ENCODE measurements at places on chromosomes 1 and 21.
A peak's percentile ranks its signal among the peaks of the same experiment; 100 is the strongest.

GRCh38 chr21:34933609-34934335 is 115.3 kb downstream of the RUNX1 start:
- DNase-seq: peak; percentile 60

GRCh38 chr1:78587211-78587610 is 33.0 kb upstream of the IFI44L start:
- DNase-seq: no peak

GRCh38 chr21:8994640-8995511 is 1526.5 kb upstream of the TPTE start:
- DNase-seq: no peak

- no peak for DNase-seq
Observed at GRCh38 chr1:43272161-43272560, 2.4 kb downstream of the TMEM125 start.

DNA sequence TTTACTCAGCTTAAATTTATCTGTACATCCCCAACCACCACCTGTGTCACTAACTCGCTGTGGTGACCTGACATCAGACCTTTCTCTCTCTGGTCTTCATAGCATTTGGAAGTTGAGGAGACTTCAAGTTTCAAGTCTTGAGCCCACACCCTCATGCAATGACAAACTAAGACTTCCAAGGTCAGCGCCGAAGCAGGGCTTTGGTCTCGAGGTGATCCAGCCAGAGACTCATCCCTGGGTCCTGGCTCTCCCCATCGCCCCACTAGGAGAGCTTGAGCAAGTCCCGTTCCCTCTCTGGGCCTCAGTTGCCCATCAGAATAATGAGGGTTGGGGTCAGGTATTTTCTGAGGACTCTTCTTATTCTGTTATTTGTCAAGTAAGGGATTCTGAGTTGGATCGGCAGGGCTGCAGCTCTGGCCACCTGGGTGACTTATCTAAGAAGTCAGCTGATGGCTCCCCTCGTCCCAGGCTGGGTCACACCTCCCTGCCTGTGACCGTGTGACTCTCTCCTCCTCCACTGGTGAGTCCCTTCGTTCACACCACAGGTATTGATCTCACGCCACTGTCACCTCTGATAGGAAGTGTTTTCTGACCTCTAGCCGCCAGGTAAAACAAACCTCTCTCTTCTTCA is 143.7 kb upstream of the RUNX3 start:
- DNase-seq: no peak

DNA sequence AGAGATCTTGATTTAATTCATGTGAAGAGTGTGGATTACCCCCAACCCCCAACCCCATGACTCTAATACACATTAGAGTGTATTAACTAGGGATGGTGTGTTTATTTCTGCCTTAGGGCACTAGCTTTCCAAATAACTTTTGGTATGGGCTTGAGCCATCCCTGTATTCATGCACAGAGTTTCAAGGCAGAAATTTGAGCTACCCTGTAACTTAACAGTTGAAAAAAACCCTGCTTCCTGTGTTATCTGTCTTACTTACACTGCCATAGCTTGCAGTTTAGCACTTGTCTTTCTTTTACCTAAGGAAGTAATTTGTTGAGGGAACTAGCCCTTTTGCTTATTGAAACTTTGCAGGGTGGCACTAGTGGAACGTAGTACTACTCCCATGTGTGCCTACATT is 6.3 kb downstream of the SRSF11 start:
- no peak for DNase-seq

GRCh38 chr1:61244114-61244513 is 161.8 kb downstream of the NFIA start:
- no peak for DNase-seq

GRCh38 chr1:220776254-220776653 is 10.5 kb upstream of the MTARC1 start:
- no peak for DNase-seq

DNA sequence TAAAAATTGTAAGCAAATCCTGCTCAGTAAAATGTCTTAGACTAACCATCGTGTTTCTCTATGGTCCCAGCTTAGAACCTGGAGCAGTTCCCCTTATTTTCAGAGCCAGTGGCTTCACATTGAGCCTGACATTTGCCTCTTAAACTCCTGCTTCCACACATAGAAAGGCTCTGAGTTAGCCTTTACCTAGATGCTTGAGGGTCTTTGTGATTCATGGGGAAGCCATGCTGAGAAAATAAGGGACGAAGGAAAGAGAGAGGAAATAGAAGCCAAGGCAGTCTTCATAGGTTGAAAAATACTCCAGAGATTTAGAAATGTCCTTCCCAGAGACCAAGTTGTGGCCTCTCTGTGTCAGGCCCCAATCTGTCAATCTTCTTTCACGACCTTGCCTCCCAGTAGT is 16.1 kb upstream of the RBBP5 start:
- no peak for DNase-seq

GRCh38 chr1:172019976-172020375 is 178.7 kb downstream of the DNM3 start:
- DNase-seq: no peak

GRCh38 chr1:172180501-172181285 is 239.8 kb upstream of the C1orf105 start:
- DNase-seq: peak; percentile 58

- no peak for DNase-seq
Observed at GRCh38 chr21:33433425-33434114, 30.4 kb downstream of the IFNGR2 start.

- DNase-seq: no peak
Observed at GRCh38 chr1:86858524-86859261, 55.2 kb downstream of the SELENOF start.

GRCh38 chr1:60978421-60979357 is 103.7 kb upstream of the NFIA start:
- peak; percentile 20 for DNase-seq

DNA sequence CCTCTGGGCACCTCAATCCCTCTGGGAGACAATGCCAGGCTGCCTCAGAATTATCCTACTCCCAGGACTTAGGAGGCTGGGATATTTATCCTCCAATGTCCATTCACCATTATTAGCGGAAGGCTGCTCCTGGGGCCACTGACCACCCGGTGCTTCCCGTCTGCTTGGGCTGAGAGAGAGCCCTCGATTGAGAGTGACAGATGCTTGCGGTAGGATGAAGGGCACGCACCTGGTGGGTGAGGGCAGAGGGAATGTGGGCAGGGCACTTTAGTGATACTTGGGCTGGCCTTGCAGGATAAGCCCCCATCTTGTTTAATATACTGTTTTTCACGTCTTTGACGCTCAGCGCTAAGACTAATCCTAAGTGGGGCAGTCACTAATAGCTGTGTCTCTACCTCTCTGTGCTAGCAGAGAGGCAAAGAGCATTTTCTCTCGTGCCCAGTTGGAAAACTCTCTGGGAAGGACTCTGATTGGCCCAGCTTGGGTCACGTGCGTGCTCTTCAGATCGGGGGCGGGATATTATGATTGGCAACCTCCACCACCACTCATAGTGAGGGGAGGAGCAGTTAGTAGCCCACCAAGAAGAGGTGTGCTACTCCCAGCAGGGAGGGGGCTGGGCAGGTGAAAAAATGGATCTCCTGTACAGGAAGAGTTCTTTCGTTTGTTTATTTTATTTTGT is 10.6 kb upstream of the PARS2 start:
- DNase-seq: no peak

- peak; percentile 80 for DNase-seq
Observed at GRCh38 chr1:184386312-184387068, at the start of gene C1orf21. Gene C1orf21 (plus strand): TSS chr1:184387029. CDS start chr1:184477510, 90,481 bp downstream.

DNA sequence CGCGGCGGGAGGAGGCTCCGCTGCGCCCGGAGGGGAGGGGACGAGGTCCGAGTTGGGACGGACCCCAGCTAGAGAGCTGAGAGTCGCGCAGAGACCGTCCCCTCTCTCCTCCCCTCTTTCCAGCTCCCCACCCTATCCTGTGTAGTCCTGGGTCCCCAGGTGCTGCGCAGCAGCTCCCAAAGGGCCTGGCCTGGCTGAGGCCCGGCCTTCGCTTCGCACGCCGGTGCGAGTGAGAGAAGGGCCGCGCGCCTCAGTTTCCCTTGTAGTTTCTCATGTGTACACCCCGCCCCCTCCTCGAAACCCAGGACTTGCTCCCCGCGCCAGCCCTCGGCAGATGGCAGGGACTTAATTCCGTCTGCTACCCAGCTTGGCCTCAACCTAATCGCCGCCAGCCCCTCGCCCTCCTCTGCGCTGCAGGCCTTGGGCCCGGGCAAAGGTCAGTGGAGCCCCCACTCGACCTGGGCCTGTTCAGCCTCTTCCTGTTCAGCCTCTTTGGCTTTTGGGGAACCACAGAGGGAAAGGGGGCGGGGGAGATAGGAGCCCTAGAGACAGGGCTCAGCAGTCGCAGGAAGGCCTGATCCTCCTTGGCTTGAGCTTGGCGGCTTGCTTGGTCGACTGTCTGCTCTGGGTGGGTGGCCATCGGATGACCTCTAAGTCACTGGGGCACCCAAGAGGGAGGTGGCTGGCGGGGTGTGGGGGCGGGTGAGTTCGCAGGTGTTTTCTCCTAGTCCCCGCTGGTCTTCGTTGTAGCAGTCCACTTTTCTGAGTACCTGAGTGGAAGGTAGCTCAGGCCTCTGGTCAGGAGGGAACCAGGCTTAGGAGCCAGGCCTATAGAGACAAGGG is 1.0 kb downstream of the ZNF687 start:
- peak; percentile 35 for DNase-seq

GRCh38 chr1:169305356-169305755 is 62.2 kb downstream of the NME7 start:
- DNase-seq: no peak

- DNase-seq: no peak
Observed at GRCh38 chr1:107695341-107695740, 269.6 kb downstream of the VAV3 start.

DNA sequence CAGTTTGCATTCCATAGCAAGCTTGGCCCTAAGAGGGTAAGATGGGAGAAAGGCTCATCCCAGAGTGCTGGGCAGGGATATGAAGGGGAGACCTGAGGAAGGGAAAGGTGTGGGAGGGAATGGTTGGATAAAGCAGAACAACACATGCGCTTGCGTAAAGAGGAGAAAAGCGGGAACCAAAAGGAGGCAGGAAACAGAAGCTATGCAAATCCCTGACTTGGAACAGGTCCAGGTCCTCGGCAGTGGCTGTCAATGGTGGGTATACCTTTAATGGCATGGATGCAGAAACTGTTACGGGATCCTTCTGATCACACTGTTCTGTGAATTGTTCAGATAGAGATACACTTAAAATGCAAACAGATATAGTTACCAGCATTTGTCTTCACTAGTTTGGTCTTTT is 455.6 kb downstream of the SIPA1L2 start:
- DNase-seq: no peak

- no peak for DNase-seq
Observed at GRCh38 chr1:229136822-229137221, 134.1 kb upstream of the RAB4A start.

- DNase-seq: no peak
Observed at GRCh38 chr1:230771773-230772354, 24.7 kb downstream of the CAPN9 start.

- no peak for DNase-seq
Observed at GRCh38 chr1:202249846-202250245, 56.2 kb downstream of the LGR6 start.

- peak; percentile 85 for DNase-seq
Observed at GRCh38 chr21:45541221-45542039, 810 bp downstream of the SLC19A1 start.

DNA sequence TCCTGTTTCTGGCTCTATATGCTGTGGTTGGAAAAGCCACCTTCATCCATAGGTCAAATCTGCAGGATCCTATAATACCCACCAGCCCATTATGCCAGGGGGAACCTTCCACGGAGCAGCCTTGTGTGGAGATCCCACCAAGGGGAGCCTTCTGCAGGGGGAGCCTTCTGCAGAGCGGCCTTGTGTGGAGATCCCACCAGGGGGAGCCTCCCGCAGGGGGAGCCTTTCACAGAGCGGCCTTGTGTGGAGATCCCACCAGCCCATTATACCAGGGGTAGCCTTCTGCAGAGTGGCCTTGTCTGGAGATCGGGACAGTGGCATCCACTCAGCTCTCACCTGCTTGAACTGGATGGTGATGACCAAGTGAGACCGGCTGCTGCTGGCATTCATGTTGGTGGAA is 85.3 kb downstream of the SCCPDH start:
- no peak for DNase-seq

GRCh38 chr1:210250665-210250997 is 18.0 kb downstream of the SERTAD4 start:
- no peak for DNase-seq

- DNase-seq: no peak
Observed at GRCh38 chr21:45992301-45993209, 11.0 kb downstream of the COL6A1 start.

GRCh38 chr1:51512606-51513005 is 6.5 kb downstream of the EPS15 start:
- DNase-seq: no peak

GRCh38 chr1:210915890-210916507 is 217.9 kb downstream of the KCNH1 start:
- DNase-seq: no peak
